ENCODE measurements at places on chromosomes 2 and 18.

- DNase-seq = no peak
These were observed 3.0 kb downstream of the FEV start for GRCh38 chr2:218981881-218982585.

DNA sequence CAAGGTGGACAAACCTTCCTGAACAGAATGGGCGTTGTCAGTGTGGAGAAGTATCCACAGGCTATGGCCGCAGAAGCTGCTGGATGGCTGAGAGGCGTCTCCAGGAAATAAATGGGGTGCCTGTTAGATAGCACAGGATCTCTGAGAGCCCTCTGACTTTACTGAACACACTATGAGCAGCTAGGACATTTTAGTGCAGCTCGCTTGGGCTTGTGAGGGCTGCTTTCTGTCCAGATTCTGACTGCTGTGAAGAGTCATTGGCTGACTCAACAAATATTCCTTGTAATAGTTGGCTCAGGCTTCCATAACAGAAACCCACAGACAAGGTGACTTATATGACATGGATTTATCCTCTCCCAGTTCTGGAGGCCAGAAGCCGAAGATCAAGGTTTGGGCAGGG lies 100.2 kb upstream of the SNTG2 start:
- DNase-seq = no peak

- no peak for DNase-seq
These were observed 49.0 kb downstream of the FAM168B start for GRCh38 chr2:131044075-131044756.

DNA sequence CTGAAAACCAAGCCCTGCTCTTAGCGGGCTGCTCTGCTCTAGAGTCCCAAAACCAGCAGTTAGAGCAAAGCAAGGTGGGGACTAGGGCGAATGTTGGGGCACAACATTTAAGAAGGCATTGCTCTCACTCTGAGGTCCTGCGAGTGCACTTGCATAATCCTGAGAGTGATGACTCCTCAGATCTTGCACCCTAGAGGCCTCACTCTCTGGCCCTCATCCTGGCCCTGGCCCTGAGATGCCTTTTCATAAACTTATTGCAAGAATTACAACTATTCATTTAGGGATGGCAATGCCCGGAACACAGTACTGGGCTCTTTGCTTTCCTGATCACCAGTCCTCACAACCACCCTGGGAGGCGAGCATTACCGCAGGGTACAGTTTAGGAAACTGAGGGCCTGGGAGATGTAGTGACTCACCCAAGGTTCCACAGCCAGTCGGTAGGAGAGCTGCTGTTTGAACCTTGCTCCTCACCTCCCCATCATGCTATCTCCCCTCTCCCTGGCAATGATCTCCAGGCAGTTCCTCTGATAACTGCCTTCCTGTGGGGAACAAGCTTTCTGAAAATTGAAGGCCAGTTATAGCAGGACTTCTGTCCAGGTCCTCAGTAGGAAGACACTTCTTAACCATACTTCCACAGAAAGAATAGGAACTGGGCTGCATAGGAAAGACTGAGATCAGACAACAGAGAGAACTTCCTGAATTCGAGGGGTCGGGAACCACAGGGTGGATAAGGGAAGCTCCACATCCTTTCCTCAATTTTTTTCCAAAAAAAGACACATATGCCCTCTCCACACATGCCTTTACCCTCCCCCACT lies 91.3 kb downstream of the TNS1 start:
- no peak for DNase-seq

DNA sequence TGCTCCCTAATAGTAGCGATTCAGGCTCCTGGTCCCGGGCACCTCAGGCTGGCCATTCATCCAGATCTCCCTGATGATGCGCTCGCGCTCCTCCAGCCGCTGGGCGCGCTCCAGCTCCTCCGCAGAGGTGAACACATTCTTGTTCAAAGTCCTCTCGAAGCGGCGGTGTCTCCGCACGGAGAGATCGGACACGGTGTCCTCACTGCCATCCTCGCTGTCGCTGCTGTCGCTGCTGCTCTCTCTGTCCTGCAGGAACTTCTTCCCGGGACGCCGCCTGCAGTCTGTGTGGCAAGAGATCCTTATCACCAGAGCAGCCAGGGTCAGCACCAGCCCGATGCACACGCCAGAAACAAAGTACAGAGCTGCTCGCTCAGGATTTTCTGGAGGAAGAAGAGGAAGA lies 67.5 kb downstream of the EVA1A start:
- DNase-seq = no peak

DNA sequence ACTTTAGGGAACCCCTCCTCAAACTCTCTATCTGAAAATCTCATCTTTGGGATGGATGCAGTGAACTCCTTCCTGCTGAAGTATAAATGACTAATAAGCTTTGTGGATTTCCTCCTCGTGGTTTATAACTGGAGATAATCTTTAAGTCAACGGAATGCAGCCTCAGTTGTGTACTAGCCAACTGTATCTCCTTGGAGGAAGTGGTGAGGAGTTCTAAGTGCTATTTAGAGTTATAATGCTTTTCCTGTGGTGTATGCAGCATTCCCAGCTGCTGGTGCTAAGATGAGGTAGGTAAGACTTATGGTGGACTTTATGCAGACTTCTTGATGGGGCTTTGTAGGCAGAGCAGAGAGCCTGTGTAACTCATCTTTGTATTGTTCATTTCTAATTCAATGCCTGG lies 90.9 kb downstream of the LYPD6B start:
- no peak for DNase-seq

GRCh38 chr2:38720613-38721241 lies 30.4 kb downstream of the SRSF7 start:
- DNase-seq = peak; percentile 87

- no peak for DNase-seq
These were observed 590 bp downstream of the MDH1 start for GRCh38 chr2:63589148-63589958.

GRCh38 chr2:101893681-101894381 lies 97.9 kb upstream of the IL1R2 start:
- no peak for DNase-seq

DNA sequence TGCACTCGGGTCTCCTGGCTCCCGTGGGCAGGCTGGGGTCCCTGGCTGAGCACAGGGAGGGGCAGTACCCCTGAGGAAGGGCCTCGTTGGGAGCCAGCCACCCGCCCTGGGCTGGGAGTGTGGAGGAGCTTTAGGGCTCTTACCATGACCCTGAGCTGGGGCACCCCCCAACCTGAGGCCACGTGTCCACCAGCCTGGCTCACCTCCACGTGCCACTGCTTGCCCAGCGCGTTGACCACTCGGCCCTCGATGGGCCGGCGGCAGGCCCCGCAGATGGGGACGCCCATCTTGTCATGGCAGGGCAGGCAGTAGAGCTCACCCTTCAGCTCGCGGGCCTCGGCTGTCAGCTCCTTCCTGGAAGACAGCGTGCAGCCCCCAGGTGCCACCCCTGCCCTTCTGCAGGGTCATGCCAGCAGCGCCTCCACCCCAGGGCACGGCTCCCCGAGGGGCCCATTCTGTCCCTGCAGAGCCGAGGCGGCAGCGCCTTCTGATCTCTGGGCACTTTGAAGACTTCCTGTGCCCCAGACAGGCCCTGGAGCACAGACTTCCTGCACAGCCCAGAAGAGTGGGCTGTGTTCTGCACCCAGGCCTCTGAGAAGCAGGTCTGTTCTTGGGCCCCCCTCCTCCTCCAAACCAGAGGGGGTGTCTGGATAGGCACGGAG lies 4.0 kb upstream of the GPR17 start:
- no peak for DNase-seq

DNA sequence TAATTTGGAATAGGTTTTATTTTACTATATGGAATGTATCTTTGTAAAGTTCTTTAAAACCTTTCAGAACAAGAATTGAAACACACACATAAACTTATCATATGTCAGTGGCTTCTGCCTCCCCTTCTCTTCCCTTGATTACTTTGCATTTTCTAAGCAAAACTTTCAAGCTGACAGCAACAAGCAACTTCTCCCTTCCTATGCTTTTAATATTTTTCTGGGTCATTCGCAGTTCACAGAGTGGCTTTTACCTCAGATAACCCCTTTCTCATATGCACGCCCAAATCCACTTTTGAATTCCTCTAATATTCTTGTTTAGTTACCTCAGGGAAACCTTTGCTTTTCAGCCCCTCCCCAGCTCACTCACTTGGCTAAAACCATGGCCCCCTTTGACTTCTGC lies 36.7 kb upstream of the CDC42EP3 start:
- DNase-seq = no peak

DNA sequence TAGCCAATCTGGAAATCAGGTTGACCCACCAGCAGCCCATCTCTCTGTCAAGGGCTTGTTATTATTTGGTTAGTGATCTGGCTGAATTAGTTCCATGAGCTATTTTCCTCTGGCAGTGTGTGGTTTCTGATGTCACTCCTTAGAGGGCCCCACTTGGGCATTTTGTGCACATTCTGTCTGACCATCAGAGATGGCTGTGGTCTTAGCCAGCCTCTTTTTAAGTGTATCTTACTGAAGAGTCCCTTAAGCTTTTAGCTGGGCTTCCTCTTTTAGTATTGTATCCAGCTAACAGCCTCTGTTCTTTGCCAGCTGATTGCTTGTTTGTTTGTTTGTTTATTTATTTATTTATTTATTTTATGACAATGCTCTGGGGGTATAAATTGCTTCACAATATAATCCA lies 951.1 kb upstream of the CNTNAP5 start:
- DNase-seq = no peak

DNA sequence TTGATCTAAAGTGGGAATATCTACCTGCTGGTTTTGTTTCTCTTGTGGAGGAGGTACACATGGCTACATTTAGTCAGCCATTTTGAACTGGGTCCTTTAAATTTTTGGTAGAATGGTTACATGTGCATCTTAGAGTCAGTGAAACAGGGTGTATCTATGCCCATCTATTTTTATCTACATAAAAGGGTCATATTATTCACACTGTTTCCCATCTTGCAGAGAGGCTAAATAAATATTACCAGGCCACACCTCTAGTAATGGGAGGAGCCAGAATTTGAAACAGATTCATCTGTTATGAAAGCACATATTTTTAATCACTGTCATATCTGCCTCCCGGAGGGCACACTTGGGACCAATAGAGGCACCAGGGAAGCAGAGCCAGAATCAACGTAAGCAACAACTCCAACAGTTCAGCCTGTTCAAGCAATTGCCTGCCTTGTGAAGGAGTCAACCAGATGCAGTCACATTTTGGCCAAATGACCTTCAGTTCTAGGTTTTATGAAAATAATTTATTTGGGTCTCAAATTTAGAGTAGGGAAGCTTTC lies 376.8 kb downstream of the TSN start:
- no peak for DNase-seq

DNA sequence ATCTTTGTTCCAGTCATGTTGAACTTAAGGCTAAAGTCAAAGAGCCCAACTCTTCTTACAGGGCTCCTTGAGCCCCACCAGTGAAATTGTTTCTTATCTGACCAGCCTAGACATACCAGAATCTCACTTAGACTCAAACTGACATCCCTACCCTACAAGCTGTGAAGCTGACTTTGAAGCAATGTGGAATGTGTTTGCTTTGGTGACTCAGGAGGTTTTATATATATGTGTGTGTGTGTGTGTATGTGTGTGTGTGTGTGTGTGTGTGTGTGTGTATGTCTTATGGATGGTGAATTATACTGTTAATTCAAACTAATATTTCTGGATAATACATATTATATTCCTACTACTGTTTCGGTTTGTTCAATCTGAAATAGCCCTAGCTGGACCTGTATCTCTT lies 67.3 kb downstream of the CAMKMT start:
- no peak for DNase-seq

DNA sequence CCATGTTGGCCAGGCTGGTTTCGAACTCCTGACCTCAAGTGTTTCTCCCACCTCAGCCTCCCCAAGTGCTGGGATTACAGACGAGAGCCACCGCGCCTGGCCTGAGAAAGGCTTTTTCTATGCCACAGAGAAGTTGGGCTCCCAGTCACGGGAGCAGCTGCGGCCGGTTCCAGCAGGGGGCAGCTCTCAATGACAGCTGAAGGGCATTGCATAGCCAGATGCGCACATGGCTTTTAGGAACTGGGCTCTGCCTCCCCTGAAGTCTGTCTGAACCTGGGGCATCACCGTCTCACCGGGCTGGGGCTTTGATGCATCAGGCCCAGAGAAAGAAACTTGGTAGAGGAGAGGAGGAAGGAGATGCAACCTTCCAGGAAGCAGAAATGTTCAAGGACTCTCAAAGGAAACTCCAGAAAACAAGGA lies 84.2 kb upstream of the LAPTM4A start:
- peak; percentile 8 for DNase-seq

- no peak for DNase-seq
These were observed 378.2 kb downstream of the OSR1 start for GRCh38 chr2:18980104-18980785.

DNA sequence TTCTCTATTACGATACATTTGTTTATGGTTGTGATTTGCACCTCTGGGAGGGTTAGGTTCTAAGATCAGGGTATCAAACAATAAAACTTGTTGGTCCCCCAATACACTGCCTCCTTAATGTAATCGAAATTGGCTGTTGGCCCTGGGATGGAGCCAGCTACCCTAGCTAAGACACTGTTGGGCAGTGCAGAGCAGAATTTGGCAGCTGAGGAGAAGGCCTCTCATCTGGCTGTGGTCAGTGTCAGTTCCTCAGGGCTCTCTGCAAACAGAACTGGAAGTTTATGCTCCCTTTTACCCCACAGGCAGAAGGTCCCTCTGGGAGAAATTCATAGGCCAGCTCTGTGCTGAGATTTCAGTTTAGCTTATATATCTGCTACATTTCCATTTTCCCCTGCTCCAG lies 8.6 kb upstream of the HAAO start:
- DNase-seq = no peak

- no peak for DNase-seq
These were observed 297.1 kb upstream of the RBMS1 start for GRCh38 chr2:160790738-160791137.

DNA sequence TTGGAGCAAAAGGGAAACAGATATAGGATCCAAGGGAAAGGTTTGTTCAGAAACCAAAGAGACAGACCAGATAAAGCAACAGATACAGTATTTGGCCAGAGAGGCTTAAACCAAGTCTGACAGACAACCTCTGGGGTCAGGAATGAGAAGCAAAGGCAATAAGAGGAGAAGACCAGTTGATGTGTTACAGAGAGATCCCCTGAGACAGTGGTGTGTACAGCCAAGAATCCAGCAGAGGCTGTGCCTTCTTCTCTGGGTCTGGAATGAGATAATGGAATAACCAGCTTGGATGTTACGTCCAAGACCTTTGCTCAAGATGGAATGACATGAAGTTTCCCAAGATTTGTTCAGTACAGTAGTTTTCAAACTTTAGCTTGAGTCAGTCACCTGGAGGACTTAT lies 61.1 kb downstream of the MDH1 start:
- DNase-seq = no peak

DNA sequence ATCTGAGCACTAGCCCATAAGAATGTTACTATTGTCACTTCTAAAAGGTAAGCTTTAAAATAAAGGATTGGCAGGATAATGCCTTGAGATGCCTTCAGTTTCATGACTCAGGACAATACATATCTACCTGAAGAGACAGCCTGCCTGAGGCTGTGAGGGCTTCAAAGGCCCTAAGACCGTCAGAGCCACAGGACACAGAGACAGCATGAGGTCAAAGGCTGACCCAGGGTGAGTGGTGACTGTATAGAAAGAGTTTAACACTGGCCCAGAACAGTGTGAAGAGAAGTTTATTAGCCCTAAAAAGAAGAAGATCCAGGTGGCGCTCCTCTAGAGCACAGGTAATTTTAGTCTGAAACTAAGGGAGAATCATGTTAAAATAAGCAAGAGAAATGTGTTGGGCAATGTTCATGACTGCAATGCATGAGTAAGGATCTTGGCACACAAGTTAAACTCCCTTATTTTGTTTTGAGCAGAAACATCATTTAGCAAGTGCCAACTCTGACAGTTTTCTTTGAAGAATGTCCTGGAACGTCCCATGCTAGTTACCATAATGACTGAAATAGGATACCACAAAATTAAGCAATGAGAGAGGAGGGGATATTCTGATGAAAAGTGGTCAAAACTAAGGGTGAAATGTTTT lies 78.1 kb upstream of the FAM110C start:
- DNase-seq = no peak

- no peak for DNase-seq
These were observed 196.9 kb downstream of the INO80D start for GRCh38 chr2:205889114-205889513.

Measured in NCI-H446 treated with DMSO at 0.1 percent for 48 hours (cell line).